ENCODE measurements at places on chromosomes 4 and X.

DNA sequence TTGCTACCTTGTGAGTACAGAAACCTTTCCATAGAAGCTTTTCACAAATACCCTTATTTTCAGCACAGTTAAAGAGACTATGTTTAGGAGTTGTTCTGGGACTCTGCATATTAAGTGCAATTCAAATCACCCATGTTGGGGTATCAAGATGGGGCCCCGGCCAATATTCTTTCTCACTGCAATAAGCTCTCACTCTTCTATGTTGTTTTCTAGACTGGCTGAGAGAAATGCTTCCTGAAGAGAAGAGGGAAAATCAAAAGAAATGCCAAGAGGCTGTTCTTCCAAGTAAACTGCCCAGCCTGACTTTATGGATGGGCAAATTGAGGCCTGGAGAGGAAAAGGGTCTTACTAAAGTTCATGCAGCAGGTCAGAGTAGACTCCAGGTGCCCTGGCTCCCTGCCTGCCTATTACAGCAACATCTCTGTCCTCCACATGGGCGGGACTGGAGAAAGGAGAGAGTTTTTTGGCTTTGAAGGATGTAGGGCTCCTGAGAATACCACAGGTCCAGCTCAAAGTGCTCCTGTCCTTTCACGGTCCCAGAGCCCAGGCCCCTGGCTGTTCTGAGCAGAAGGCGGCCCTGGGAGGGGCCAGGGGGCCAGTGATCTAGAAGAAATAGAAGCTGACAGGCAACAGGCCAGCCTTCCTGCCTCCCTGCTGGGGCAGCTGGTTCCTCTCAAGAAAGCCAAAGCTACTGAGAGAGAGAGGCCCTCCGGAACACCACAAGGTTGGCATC lies 745 bp upstream of the IQSEC2 start:
- no peak for DNase-seq

- DNase-seq, result no peak
These were observed 38.9 kb downstream of the ACOX3 start for GRCh38 chr4:8401665-8402064.

DNA sequence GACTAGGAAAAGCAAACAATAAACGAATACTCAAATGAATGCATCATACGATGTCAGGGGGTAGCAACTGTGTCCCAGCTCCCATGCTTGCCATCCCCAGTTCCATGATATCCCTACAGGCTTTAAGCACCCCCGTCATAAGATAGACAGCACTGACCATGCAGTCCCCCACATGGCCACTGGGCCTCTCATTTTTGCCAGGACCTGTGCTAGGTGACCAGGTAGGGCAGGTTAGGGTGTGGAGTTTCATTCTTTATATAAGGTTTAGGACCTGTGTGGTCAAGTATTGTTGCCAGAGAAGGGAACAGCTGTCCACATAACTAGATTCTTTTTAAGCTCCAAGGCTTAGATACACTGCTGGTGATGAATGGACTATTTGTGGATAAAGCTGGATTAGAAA lies 9.7 kb downstream of the PPEF2 start:
- DNase-seq, result no peak

- DNase-seq, result no peak
These were observed 25.8 kb downstream of the IGFBP7 start for GRCh38 chr4:57084360-57084759.

DNA sequence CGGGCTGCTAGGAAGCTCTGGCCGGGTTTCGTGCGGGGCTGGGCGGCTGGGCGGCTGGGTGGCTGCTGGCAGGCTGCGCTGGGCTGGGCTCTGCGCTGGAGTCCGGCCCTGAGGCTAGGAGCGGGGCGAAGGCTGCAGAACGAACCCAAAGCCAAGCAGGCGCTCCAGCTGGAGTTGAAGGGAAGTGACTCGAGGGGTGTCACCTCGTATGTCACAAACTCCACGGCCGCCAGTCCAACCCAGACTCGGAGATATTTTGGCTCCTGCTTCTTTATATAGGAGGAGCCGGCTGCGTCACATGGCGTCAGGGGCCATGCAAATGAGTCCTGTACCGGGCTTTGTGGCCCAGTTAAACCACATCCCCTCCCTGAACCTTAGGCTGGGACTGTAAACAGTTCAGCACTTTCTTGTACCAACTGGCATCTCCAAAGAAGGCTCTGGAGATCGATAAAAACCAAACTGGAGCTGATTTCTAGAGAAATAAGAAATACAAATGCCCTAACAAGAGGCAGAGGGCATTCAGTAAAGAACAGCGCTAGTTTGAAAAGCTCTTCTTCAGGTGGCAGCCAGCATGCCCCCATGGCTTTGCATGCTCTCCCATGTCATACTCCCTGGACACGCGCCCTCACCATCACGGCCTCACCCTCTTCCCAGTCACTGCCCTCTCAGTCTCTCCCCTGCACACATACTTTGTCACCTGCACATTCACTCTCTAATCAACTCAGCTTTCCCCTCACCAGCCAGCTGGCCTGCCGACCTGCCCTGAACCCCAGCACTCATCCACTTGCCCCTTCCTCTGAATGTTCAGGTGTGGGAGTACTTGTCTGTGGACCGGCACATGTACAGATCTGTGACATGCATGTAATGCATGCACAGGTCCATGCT lies 58.5 kb downstream of the TSC22D3 start:
- DNase-seq, result peak; percentile 59

DNA sequence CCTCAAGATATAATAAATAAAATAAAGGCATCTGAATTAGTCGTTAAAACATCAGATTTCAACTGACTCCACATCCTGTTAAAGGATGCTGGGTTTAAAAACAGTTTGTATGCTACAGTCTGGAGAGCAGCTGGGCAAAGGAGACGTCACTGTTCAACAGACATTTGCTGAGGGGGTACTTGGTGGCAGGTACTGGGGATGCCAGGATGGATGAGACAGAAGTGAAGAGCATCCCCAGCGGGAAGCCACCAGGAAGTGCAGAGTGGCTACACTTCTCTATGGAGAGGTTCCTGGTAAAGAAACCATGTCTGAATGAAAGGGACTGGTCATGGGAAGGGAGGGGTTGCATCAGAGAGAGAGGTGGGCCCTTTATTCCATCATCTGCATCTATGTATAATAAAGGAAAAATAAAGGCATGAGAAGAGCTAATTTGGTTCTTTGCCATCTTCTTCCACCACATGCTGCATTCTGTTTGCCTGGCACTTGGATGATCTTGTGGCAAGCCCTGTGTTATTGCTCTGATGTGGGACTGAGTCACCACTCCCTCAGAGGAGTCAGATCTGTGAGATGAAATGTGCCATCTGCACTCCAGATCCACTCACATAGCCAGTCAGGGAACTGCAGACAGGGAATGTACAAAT lies 145.0 kb downstream of the SOWAHB start:
- no peak for DNase-seq

DNA sequence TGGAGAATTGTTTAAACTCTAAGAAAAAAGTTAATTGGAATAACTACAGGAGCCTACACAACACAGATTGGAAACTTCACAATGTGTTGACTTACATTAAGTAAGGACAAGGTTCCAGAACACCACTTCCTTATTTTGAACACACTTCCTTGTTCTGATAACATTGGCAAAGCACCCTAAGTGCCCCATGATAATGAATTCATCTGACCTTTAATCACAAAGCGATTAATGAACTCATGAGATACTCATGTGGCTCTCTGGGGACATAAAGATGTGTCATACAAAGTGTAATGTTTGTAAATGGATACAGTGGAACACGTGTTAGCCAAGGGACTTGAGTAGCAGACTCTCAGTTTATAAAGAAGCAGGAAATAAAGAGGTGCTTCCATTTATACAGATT lies 69.0 kb upstream of the ATOH1 start:
- DNase-seq, result no peak

DNA sequence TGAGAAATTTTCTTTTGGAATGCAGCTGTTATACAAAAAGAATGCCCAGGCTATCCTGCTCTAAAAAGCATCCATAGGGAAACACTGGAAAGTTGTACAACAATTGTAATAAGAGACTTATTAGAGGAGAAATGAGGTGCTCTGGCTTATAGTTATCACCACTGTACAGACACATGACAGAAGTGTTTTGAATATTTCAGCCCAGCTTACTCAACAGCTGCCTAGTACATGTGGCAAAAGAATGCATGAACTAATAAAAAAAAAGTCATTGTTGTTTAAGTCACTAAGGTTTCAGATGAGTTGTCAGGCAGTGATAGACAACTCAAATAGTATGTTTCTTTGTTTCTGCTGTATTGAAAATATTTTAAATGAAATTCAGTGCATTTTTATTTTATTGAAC lies 307.7 kb downstream of the GPM6A start:
- DNase-seq, result no peak

GRCh38 chr4:90227177-90227576 lies 100.0 kb downstream of the CCSER1 start:
- no peak for DNase-seq

DNA sequence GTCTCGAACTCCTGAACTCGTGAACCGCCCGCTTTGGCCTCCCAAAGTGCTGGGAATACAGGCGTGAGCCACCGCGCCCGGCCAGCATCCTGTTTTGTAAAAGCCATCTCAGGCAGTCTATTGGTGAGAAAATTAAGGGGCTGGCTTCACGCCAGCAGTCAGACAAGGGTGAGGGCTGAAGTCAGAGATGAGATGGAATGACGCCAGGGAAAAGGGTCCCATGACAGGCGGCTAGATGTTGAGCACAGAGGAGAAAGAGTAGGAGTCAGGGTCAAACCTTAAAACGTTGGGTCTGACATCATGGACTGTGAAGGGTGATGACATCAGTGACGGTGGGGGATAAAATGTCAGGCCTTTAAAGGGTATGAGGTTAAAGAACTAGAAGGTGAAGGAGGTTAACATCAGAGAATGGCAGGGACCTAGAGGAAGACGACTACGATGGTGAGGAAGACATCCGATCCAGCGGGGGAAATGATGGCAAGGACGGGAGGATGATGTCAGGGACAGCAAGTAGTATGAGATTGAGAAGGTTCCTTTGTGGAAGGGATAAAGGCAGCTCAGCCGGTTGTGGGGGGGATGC lies 504 bp upstream of the RBM3 start:
- no peak for DNase-seq

DNA sequence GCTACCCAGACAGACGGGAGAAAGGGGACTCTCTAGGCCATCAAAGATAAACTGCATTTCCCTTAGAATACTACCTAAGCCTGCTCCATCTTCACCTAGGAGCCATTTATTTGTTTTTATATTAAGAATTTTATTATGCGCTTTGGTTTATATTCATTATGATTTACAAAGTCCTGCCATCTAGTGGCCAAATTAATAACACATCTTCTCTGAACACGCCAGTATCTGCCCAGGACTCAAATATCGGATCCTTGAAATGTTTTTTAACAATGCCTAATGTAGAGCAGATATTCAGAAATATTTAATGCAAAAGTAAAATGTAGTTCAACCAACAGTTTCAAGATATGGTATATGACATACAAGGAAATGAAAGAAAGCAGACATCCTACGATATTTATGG lies 20.8 kb upstream of the PRPS2 start:
- DNase-seq, result peak; percentile 40

DNA sequence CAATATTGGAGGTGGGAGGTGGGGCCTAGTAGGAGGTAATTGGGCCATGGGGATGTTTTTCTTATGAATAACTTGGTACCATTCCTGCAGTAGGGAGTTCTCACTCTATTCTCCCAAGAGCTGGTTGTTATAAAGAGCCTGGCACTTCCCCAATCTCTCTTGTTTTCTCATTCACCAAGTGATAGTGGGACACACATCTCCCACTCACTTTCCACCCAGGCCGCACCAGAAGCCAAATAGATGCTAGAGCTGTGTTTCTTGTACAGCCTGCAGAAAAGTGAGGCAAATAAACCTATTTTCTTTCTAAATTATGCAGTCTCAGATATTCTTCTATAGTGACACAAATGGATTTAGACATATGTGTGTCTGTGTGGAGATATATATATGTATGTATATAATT lies 117.6 kb downstream of the ANKRD50 start:
- no peak for DNase-seq

DNA sequence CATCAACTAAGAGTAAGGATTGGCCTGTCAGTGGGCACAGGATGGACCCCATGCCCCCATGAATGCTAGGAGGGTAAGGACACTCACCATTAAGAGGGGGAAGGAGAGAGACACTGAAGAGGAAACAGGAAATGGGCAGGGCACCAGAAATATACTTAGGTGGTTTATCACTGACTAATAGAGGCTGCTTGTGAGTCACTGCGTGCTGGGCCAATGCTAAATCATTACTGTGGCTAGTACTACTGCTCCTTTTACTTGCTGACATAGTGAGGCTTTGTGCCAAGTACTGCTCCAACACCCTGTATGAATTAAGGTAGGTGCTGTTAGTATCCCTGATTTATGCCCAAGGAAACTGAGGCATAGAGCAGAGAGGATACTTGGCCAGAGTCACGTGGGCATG lies 130.4 kb upstream of the FRMPD4 start:
- no peak for DNase-seq

Measured in brain (organoid and tissue), 16 donors.